ENCODE measurements at places on chromosomes 7 and 10.

DNA sequence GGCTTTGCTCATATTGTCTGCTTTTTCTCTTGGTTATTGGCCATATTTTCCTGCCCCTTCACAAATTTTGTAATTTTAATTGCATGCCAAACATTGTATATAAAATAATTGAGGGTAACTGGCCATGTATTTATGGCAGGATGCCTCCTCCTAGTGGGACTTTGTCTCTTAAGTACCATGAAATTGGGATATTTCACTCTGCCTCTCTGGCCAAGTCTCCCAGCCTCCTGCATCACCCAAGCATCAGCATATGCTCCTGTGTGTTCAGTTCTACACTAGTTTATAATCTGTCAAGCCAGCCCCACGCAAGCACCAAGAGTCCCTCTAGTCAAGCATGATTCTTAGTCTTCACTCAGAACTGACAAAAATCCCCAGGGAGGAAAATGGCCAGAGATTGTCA, 44.2 kb upstream of the FHIP2A start:
- DNase-seq = no peak

GRCh38 chr7:89757910-89758309, 396.4 kb upstream of the STEAP1 start:
- no peak for DNase-seq

DNA sequence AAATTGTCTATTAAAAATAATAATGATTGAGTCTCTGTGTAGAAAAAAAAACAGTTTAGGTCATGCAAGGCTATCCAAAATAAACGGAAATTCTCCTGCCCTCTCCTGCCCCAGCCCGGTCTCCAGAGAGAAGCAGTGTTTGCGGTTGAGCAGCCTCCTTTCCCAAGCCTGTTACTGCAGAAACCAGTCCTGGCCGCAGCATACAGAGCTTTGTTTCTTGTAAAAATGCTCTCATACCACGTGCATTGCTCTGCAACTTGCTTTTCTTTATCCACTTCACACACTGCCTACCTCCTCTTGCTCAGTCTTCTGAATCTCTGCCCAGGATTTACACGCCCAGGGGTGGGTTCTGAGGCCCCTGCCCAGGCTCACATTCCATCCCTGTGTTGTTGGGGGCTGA, 34.4 kb upstream of the CUL1 start:
- no peak for DNase-seq

DNA sequence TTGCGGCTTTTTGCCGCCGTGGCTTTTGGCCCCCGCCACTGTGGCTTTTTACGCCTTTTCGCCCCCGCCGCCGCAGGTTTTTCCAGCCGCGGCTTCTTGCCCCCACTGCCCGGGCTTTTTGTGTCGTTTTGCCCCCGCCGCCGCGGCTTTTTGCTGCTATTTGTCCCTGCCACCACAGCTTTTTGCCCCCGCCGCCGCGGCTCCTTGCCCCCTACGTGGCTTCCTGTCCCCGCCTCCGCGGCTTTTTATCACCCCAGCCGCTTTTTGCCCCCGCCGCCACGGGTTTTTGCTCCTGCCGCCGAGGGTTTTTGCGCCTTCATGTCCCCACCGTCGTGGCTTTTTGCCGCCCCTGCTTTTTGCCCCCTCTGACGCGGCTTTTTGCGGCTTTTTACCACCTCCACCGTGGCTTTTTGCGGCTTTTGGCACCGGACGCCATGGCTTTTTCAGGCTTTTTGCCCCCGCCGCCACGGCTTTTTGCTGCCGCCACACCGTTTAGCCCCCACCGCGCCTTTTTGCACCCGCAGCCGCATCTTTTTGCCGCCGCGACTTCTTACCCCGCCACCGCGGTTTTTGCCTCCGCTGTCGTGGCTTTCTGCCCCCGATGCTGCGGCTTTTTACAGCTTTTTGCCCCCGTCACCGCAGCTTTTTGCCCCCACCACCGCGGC, 637.0 kb downstream of the ZNF716 start:
- DNase-seq = no peak

DNA sequence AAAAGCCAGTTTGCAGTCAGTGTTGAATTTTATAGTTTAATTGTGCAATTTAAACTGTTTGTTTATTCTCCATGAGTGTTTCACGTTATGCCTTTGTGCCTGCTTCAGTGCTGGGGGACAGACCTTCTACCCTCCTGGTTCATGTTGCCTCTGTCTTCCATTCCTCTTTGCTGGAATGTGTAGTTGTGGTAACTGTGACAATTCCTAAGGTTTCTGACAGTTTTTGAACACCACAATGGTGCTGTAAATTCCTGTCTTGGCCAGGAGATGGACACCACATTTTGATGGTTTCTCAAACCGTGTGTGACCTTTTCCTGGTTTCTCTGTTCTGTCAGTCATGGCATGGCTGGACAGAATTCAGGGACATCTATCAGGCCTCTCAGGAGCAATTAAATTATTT, 201.7 kb downstream of the BICC1 start:
- DNase-seq = no peak

GRCh38 chr7:2025188-2025587, 207.6 kb downstream of the MAD1L1 start:
- DNase-seq = no peak
